Occipital lobe (tissue), 3 donors: ENCODE measurements at places on chromosomes 4 and X. TPM values are rescaled to one million over a fixed set of nuclear protein-coding genes. Genes with fewer than 3 reads are reported as not detected.

- DNase-seq, result no peak
These were observed 16.8 kb downstream of the KDM6A start for GRCh38 chrX:44889824-44890223.

GRCh38 chrX:136710325-136710951, 62.5 kb downstream of the CD40LG start:
- no peak for DNase-seq

DNA sequence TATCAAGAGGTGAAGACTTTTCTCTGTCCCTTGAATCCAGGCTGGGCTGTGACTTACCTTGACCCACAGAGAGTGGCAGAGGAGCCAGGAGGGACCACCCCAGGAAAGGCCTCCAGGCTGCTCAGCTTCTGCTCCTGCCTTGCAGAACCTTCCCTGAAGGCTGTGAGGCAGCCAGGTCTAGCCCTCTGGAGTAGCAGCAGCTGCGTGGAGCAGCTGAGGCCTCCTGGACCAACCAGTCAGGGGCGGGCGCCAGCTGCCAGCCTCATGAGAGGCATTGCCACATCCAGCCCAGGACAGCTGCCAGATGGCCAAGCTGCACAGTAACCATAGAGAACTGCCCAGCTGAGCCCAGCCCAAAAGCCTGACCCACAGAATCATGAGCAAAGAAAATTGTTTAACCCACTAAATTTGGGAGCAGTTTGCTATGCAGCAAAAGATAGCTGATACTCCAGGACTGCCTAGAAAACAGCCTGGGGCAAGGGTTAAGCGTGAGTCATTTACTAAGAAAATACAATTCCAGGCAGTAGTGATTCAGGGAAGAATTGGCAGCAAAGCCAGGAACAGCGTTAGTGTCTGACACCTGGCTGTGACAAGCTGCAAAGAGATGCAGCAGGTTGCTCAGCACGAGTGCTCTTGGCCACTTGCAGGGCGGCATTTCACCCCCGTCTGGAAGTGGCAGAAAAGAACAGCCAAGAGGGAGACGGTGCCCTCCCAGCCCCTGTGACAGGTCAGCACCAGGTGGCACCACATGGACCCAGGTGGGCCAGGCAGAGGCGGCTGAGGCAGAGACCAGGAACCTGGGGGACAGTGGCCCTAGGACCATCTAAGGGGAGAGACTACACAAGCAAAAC, 14.7 kb upstream of the PDE6B start:
- DNase-seq, result no peak

DNA sequence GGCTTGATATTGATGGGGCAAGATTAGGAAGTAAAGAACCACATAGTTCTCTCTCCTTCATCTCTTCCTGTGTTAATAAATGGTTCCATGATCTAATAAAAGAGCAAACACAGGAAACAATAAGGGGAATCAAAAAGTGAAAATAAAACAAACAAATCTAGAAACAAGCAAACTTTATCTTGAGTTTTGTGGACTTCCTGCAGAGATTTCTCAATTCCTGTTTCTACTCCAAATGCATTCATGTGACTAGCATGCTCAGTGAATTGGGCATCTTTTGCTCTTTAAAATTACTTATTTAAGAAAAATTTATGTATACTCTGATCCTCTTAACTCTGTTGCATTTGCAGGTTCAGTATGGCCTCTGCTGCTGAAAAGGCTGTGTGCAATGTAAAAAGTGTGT, 682.0 kb downstream of the KCTD8 start:
- no peak for DNase-seq

TRAM1L1 gene
- 37.1 TPM for total RNA-seq

DNA sequence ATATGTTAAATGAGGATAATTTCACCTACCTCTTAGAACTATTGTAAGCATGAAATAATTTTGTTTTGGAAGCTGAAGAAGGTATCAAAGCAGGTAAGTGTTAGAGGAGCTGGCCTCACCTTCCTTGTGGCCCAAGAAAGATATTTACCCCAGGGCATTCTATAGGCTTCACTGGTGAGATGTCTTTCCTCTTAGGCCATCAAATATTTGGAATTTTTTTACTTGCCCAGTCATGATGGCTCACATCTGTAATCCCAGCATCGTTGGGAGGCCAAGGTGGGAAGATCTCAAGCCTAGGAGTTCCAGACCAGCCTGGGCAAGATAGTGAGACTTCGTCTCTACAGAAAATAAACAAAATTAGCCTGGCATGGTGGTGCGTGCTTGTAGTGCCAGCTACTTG, 6.1 kb upstream of the SMS start:
- DNase-seq, result no peak

HOPX gene
- 79.2 TPM for total RNA-seq

GRCh38 chr4:89539374-89539773, 231.8 kb upstream of the GPRIN3 start:
- DNase-seq, result no peak

TNIP3 gene
- total RNA-seq, result 0.47 TPM
